A673 (cell line): ENCODE measurements at places on chromosomes 11 and 22. TPM values are rescaled to one million over a fixed set of nuclear protein-coding genes. Genes with fewer than 3 reads are reported as not detected.

DNA sequence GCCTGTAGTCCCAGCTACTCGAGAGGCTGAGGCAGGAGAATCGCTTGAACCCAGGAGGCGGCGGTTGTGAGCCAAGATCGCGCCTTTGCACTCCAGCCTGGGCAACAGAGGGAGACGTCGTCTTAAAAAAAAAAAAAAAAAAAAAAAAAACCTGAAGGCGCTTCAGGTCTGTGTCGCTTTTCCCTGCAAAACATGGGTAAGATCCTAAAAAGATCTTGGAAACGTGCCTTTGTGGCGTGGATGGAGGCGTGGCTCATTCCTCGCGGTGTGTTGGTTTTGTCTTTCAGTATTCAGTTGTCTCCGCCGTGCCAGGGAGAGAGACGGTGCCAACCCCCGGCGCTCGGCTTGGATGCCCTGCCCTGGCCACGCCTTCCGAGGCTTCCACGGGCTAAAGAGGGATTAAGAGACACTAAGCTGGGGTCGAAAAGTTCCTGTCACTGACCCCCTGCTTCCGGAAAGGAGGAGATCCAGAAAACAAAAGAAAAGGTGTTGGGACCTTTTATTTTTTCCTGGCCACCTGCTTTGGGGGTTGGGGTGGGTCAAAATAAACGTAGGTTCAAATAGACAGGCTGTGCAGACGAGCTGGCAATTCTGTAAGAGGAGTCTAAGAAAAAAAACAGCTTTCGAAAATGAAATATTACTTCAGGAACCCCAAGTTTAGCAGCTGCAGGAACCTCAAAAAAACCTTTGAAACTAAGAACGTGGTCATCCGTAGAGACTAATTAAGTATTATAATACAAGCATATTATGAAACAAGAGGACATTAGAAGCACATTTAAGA is 1.1 kb upstream of the SLC35F2 start:
- H3K36me3 ChIP-seq, result no peaks in the 10 kb centered on the region
- H3K4me3 ChIP-seq, result peak overlapping the region; percentile 73
- peak; percentile 67 for DNase-seq
- no peaks in the 10 kb centered on the region for H3K27me3 ChIP-seq

GRCh38 chr22:27809226-27809603 is 7.7 kb upstream of the MN1 start:
- no peaks in the 10 kb centered on the region for H3K36me3 ChIP-seq
- no peak for DNase-seq
- H3K4me1 ChIP-seq, result peaks cover 13% of the 10 kb centered on the region

GRCh38 chr11:104033134-104033533 is 3.3 kb upstream of the DDI1 start:
- no peaks in the 10 kb centered on the region for H3K27me3 ChIP-seq
- no peak overlapping the region for H3K4me3 ChIP-seq
- DNase-seq, result no peak
- H3K4me1 ChIP-seq, result no peaks in the 10 kb centered on the region

- peak; percentile 30 for DNase-seq
- H3K4me1 ChIP-seq, result no peaks in the 10 kb centered on the region
- H3K4me3 ChIP-seq, result no peak overlapping the region
- no peak overlapping the region for H3K27ac ChIP-seq
Observed at GRCh38 chr11:103927535-103927934, 108.9 kb upstream of the DDI1 start.

DNA sequence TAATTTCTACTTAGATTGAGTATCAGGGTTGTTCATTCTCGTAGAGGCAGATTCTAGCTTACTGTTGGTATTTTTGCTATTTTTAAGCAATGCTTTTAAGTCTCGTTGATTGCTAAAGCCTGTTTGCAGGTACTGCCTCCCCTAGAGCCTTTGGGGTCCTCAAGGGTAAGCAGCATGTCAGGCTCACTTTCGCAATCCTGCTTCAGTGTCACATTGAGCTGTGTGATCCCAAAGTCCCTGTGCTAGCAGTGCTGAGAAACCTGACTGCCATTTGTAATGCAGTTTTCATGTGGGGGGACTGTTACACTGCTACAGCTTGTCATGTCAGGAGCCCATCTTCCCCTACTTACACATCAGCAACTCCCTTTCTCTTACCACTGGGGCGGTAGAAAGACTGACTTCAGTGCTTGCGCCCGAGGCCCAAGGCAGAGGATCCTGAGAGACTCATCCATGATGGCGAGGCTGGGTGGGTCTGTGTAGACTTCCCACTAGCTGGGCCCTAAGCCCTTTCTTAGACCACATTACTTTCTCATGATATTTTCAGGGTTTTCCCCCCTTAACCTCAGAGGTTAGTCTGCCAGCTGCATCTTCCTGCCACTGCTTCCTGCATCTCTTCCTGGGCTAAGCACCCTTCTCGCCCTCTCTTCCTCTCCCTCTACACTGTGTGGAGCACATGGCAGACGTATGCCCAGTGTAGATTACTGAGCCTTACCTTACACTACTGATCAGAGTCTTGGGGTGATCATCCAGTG is 40.8 kb upstream of the ST14 start:
- peaks cover 6% of the 10 kb centered on the region for H3K4me1 ChIP-seq
- peaks cover 20% of the 10 kb centered on the region for H3K36me3 ChIP-seq
- no peak overlapping the region for H3K4me3 ChIP-seq
- no peak for DNase-seq

GRCh38 chr11:116215471-116216113 is 557.2 kb downstream of the BUD13 start:
- no peaks in the 10 kb centered on the region for H3K36me3 ChIP-seq
- no peak overlapping the region for H3K4me3 ChIP-seq
- no peak for DNase-seq
- H3K27ac ChIP-seq, result no peak overlapping the region

- peak overlapping the region; percentile 97 for H3K27ac ChIP-seq
- peak; percentile 40 for DNase-seq
- H3K36me3 ChIP-seq, result peaks cover 15% of the 10 kb centered on the region
- H3K4me3 ChIP-seq, result peak overlapping the region; percentile 77
- H3K4me1 ChIP-seq, result peaks cover 47% of the 10 kb centered on the region
- H3K27me3 ChIP-seq, result no peaks in the 10 kb centered on the region
Observed at GRCh38 chr22:42613872-42614301, 796 bp downstream of the POLDIP3 start.

DNA sequence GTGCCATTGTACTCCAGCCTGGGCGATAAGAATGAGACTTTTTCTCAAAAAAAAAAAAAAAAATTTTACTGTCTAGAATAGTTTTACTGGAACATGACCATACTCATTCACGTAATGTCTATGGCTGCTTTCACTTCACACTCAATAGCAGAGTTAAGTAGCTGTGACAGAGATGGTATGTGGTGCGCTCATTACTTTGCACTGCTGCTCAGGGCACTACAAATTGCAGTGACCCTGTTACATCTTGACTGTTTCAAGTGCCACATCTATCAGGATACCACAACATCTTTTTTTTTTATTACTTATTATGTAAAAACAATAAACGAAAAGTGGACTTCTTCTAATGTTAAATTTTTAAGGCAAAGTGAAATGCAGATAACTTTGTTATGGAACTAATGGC is 110.3 kb downstream of the ARHGAP20 start:
- H3K4me3 ChIP-seq, result no peak overlapping the region
- no peak for DNase-seq
- no peak overlapping the region for H3K27ac ChIP-seq
- no peaks in the 10 kb centered on the region for H3K4me1 ChIP-seq
- peaks cover 5% of the 10 kb centered on the region for H3K36me3 ChIP-seq

DNA sequence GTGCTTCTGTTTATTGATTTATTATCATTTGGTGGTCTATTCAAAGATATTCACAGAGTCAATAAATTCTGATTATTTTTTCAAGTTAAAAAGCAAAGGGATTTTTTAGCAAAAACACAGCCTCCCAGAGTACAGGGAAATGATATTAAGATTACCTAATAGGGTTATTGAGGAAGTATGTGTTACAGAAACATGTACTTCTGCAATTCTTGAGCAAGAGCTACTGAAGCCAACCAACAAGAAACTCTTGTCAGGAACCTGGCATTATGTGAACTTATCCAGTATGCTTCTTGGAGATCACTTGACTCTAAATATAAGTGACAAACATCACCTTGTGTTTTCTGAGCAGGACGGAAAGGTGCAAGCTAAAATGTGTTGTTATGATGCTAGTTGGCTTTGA is 42.0 kb upstream of the CARD18 start:
- H3K36me3 ChIP-seq, result no peaks in the 10 kb centered on the region
- DNase-seq, result no peak
- H3K27me3 ChIP-seq, result no peaks in the 10 kb centered on the region
- no peaks in the 10 kb centered on the region for H3K4me1 ChIP-seq

DNA sequence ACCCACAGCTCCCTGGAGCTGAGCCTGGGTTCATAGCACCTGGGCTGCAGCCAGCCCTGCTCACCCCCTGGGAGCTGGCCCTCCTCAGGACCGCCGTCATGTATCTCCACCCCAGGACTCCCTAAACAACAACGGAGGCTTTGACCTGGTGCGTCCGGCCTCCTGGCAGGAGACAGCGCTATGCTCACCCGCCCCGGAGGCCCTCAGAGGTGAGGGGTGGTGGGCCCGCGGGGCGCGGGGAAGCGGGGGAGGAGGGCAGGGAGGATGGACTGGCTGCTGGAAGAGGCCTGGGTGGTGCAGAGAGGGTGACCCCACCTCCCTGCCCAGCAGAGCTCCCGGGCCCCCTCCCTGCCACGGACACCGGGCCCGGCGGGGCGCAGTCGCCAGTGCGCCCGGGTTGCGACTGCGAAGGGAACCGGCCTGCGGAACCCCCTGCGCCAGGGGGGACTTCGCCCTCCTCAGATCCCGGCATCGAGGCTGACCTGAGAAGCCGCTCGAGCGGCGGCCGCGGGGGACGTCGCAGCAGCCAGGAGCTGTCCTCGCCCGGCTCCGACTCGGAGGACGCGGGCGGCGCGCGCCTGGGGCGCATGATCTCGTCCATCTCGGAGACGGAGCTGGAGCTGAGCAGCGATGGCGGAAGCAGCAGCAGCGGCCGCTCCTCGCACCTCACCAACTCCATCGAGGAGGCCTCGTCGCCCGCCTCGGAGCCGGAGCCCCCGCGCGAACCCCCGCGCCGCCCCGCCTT is 3.1 kb downstream of the MAPK8IP2 start:
- no peaks in the 10 kb centered on the region for H3K27me3 ChIP-seq
- no peaks in the 10 kb centered on the region for H3K36me3 ChIP-seq
- DNase-seq, result no peak
- no peaks in the 10 kb centered on the region for H3K4me1 ChIP-seq
- H3K27ac ChIP-seq, result no peak overlapping the region

GRCh38 chr11:46382646-46383403 is 1.4 kb downstream of the MDK start:
- peak overlapping the region; percentile 75 for H3K27ac ChIP-seq
- H3K27me3 ChIP-seq, result peaks cover 4% of the 10 kb centered on the region
- peak; percentile 88 for DNase-seq
- H3K4me1 ChIP-seq, result peaks cover 24% of the 10 kb centered on the region
- peak overlapping the region; percentile 62 for H3K4me3 ChIP-seq

DNA sequence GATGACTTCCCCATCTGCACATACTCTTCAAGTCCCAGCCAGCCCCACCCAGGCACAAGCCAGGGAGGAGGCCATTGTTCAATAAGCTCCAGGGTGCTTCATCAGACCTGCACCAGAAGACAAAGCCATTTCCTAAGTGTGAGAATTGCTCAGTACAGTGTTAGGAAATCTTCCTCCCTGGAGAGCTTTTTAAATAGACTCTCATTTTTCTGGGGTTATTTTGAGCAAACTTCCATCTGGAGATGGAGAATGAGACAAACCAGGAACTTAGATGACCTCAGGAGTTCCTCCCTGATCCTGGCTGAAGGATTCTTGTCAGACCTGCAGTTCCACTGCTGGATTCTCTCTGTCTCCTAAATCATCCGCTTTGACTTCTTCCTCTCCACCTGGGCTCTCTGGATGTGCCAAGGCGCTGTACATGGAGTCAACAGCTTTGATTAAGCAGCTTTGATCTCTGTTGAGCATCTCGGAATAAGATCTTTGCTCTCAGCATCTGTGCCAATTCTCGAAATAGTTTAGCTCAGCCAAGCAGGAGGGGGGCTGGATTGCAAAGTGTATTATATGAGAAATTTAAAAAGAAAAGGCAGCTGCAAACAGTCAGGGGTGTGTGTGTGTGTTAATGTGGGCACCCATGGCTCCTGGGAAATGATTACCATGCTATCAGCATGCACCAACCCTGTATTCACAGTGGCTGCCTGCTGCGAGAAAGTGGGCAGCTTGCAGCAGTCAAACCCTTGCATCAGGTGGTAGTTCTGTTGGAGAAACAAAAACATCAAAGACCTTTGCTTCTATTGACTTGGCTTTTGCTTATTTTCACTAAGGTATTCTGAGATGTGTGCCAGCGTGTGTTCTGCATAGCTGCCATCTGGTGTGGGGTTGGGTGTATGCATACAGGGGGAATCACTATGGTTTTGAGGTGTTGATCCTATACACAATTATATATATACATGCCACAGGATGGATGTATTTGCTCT is 70.2 kb upstream of the NAV2 start:
- no peak for DNase-seq
- H3K27me3 ChIP-seq, result no peaks in the 10 kb centered on the region
- H3K27ac ChIP-seq, result no peak overlapping the region
- no peaks in the 10 kb centered on the region for H3K36me3 ChIP-seq
- no peak overlapping the region for H3K4me3 ChIP-seq

- peak overlapping the region; percentile 29 for H3K27ac ChIP-seq
- H3K4me1 ChIP-seq, result no peaks in the 10 kb centered on the region
- no peak for DNase-seq
- no peak overlapping the region for H3K4me3 ChIP-seq
- peaks cover 98% of the 10 kb centered on the region for H3K36me3 ChIP-seq
Observed at GRCh38 chr11:61805146-61805545, 11.7 kb downstream of the FADS1 start.

DNA sequence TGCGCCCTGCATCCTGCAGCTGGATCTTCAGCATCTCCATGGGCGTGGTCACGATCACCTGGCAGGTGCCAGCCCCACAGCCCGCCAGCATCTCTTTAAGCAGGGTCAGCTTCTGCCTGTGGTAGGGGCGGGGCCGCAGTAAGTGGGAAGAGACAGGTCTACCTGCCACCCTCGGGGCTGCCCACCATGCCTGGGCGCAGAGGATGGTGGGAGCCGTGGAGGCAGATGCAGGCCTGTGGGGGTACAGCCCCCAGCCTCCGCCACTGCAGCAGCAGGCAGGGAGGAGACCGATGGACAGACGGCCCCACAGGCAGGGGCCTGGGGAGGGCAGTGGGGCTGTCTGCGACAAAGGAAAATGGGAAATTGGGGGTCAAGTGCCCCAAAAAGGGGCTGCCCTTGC is 3.0 kb upstream of the CEND1 start:
- no peak overlapping the region for H3K27ac ChIP-seq
- H3K4me3 ChIP-seq, result no peak overlapping the region
- no peaks in the 10 kb centered on the region for H3K27me3 ChIP-seq
- peaks cover 10% of the 10 kb centered on the region for H3K4me1 ChIP-seq

GRCh38 chr11:125929445-125930075 is 16.3 kb upstream of the VSIG10L2 start:
- no peak for DNase-seq
- H3K4me3 ChIP-seq, result no peak overlapping the region
- H3K4me1 ChIP-seq, result no peaks in the 10 kb centered on the region
- no peaks in the 10 kb centered on the region for H3K36me3 ChIP-seq

Gene GPR137
- total RNA-seq, result 47.9 and 56.6 TPM in 2 replicates

Gene SHISAL1
- total RNA-seq, result 1.8 and 2.5 TPM in 2 replicates

Gene OR5D13
- not detected in 2 replicates for total RNA-seq

Gene DERL3
- 1.5 and 2.0 TPM in 2 replicates for total RNA-seq

Gene KMT2A
- total RNA-seq, result 116 and 121 TPM in 2 replicates

Gene GPR83
- total RNA-seq, result 0.06 TPM in 1 of 2 replicates, not detected in the other
